ENCODE measurements at places on chromosomes 13 and 19.

- DNase-seq, result no peak
Measured at GRCh38 chr19:6724631-6725492, 4.4 kb upstream of the C3 start.

DNA sequence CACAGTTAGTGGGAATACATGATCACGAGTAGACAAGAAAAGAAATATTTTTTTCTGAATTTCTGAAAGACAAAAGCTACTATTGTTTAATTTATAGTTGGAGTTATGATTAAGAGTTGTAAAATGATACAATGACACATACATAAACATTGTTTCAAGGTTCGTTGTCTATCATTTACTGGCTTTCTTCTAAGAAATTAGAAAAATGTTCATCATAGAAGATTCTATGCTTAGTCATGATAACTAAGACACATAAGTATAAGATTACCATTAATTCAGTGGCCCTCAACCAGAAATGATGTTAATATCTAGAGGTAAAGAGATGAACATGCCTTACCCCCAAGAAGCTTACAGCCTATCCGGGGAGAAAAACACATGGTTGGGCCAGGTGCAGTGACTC lies 1832.8 kb upstream of the PRR20A start:
- DNase-seq, result no peak

- no peak for DNase-seq
Measured at GRCh38 chr13:47220453-47221140, 323.7 kb upstream of the HTR2A start.

DNA sequence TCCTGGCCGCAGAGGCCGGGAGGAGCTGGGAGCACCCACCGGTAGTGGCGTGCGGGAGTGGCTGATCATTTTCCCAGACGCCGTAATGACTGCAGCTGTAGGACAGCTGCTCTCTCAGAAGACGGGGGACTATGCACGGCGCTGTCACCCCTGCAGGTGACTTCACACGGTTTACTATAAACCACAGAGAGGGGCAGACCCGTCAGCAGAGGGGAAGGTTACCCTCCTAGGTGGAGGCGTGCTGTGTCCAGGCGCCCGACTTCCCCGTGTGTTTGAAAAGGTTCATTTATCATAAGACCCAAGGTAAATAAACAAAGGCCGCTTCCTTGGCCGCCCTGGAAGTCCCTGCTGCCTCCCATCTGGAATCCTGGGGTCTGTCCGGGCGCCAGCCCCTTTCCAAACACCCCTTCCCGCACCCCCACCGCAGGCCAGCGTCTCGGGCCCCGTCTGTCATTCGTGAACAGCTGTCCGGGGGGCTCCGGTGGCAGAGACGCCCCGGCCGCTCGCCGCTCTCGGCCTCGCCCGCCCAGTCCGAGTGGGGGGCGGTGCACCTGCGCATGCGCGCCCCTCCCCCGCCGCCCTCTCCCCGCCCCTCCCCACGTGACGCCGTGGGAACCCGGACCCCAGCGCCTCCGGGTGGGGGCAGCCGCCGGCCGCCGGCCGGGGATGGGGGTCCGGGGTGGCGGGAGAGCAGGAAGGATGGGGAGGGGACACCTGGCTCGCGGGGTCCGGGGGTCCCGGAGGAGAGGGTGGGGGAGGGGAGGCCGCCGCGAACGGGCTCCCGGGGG lies 915 bp downstream of the SHC2 start:
- no peak for DNase-seq

DNA sequence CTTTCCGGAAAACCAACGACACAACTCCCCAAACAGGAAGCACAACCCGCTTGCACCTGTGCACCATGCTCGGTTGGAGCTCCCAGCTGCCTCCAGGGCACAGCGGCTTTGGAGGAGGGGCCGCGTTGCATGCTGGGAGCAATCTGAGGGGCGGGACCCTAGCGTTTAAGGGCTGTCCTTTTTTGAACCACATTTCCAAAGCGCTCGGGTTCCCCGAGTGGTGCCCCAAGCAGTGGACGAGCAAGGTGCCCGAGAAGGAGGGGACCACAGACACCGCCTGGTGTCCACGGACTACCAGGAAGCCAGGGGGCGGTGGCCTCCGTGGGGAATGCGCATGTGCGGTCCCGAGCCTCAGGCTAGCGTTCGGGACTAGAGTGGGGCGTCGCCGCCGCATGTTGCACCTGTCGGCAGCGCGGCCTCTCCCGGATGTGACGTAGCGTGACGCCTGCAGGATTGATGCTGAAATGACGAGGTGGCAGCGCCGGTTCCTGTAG lies 11.9 kb upstream of the ZNF57 start:
- peak; percentile 50 for DNase-seq

- no peak for DNase-seq
Measured at GRCh38 chr13:27130223-27130978, 41.2 kb downstream of the USP12 start.

- DNase-seq, result no peak
Measured at GRCh38 chr13:95087746-95088305, 213.4 kb downstream of the ABCC4 start.

DNA sequence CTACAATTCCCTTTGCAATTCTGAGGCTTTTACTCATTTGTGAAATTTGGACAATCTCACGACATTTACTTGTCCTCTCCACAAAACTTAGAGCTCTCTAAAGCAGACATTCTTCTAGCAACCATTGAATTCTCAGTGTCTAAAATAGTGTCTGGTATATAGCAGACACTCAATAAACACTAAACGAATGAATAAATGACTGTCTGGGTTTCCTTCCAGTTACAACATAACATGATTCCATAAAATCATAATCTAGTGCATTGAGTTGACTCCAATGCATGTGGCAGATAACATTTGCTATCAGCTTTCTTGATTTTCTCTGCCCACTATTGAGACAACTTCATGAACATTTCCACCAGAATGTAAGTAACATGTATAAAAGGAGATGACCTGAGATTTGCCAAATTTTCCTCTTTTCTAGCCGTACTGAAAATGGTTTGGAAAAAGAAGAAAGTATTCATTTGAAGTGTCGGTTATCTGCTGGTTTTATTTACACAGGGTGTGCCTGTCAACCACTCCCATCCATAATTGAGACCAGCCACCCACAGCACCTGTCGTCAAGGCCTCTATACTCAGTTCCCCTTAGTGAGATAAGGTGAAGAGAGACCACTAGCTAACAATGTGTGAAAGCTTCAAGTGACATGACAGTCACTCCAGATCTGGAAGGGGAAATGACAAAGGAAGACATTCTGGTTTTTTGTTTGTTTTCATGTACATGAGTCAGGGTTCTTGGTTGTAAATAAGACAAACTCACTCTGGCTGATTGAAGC lies 4.8 kb upstream of the SERP2 start:
- no peak for DNase-seq

Measured in CD4-positive, alpha-beta T cell treated with Interleukin-15 for 4 hours (primary cell).